ENCODE measurements at places on chromosomes 12 and 14. TPM values are rescaled to one million over a fixed set of nuclear protein-coding genes. Genes with fewer than 3 reads are reported as not detected.

The CACNA2D4 gene
- not detected for polyA plus RNA-seq

The CEP128 gene
- 5.6 TPM for polyA plus RNA-seq

The ACOT6 gene
- polyA plus RNA-seq, result not detected

The SLC10A1 gene
- polyA plus RNA-seq, result not detected

The ADAM21 gene
- polyA plus RNA-seq, result 0.04 TPM

The GABARAPL1 gene
- polyA plus RNA-seq, result 35.9 TPM

The PMCH gene
- not detected for polyA plus RNA-seq

The TOMM20L gene
- not detected for polyA plus RNA-seq

The KRT74 gene
- not detected for polyA plus RNA-seq

The KCNJ8 gene
- 0.79 TPM for polyA plus RNA-seq

The HSPB8 gene
- polyA plus RNA-seq, result 7.9 TPM

The RTL1 gene
- 0.03 TPM for polyA plus RNA-seq

The KRT2 gene
- 0.08 TPM for polyA plus RNA-seq

The BEST3 gene
- polyA plus RNA-seq, result 0.78 TPM

The HHIPL1 gene
- 0.29 TPM for polyA plus RNA-seq

The CARMIL3 gene
- 0.98 TPM for polyA plus RNA-seq

The IL26 gene
- polyA plus RNA-seq, result not detected

DNA sequence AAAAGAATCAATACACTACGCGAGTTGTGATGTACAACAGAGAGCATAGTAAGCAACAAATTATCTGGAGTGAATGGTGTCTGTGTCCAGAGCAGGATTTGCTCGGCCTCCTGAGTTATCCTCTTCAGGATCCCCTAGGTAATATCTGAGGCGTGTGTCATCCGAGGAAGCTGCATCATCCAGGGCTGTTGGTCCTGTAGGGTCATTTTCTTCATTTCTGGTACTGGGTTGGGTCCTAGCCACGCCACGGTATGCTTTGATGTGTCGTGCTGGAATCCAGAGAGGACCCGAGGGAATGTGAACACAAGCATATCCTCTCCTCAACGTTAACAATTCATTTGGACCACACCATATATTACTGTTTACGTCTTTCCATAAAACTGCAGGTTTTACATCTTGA is 19.0 kb upstream of the CLEC4E start:
- DNase-seq, result no peak

DNA sequence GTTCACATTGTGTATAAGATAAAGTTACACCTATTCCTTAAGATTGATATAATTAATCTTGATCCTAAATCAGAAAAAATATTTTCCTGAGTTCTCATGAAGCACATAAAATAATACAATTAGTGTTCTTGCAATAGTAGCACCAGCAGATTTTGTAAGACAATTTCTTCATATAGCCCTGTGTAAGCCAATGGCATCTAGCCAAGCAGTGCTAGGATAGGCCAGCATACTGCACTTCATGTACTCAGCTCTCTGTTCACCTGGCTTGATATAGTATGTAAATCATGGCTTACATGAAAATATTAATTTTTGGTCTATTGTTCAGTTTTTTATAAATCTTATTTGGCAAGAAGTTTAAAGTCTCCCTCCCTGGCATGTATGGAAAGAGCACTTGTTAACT is 1.9 kb downstream of the KLRF2 start:
- DNase-seq, result no peak

GRCh38 chr12:39102474-39103209 is 197.3 kb upstream of the CPNE8 start:
- no peak for DNase-seq

DNA sequence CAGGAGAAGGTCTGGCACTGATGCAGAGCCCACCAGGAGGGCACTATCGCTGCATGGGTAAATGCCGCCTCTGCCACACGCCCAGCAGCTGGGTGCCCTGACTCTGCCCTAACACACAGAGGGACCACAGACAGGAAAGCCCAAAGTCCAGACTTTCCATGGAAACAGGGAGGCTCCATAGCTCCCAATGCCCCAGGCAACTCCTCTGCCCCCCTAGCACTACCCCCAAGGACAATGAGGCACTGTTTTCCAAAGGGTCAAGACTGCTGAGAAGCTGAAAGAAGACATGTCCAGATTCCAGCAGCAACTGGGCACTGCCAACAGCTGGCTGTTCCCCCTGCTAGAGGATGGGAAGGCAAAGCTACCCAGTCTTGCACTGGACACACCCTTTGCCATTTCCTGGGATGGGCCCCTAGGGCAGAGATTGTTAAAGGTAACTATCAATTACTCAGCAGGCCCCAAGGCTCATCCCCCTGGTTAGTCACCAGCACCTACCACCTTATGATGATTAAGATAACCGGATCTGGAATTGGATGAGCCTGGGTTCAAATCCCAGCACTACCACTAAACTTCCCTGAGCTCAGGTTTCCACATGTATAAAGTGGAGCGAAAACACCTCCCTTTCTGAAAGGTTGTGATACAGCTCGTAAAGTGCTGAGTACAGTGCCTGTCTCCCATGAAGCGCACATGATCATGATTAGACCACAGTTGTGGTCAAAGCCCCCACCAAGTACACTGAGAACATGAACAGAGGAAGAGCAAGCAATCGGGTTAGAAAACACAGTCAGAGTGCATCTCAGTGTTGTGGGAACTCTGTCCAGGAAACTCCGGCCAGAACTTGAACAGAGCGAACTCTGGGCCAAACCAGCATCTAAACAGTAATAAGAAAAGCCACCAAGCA is 3.3 kb downstream of the PXN start:
- DNase-seq, result peak; percentile 62

- DNase-seq, result no peak
These were observed 70.0 kb downstream of the SLC38A6 start for GRCh38 chr14:61051051-61051450.

- DNase-seq, result no peak
These were observed 239.3 kb downstream of the ANO2 start for GRCh38 chr12:5705791-5706190.

- DNase-seq, result no peak
These were observed 13.2 kb downstream of the PLD4 start for GRCh38 chr14:104937694-104938365.

- DNase-seq, result no peak
These were observed 43.5 kb downstream of the SYNE2 start for GRCh38 chr14:63896278-63896720.

DNA sequence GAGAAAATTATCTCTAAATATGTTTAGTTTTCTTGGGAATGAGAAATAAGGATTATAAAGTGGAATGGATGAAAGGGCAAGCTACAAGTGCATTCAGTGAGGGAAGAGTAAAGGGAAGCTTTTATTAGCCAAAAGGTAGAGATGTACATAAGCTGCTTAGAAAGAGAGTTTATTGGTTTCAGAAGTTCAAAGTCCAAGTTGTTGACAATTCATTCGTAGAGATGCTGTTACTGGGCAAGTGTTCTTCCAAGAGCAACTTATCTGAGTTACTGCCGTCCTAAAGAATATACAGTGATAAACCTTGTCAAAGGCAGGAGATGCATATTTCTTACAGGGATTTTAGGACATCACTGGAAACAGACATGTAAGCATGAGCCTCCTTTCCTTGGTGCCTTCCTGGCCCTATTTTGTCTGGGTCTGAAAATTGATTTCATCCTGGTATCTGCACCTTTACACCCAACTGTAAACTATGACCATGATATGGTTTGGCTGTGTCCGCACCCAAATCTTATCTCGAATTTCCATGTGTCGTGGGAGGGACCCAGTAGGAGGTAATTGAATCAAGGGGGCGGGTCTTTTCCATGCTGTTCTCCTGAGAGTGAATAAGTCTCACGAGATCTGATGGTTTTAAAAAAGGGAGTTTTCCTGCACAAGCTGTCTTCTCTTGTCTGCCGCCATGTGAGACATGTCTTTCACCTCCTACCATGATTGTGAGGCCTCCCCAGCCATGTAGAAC is 46.8 kb downstream of the TRMT5 start:
- DNase-seq, result no peak

- DNase-seq, result no peak
These were observed 18.9 kb downstream of the VSX2 start for GRCh38 chr14:74257941-74258763.

- DNase-seq, result no peak
These were observed 8.5 kb downstream of the ZFYVE21 start for GRCh38 chr14:103724116-103724515.

DNA sequence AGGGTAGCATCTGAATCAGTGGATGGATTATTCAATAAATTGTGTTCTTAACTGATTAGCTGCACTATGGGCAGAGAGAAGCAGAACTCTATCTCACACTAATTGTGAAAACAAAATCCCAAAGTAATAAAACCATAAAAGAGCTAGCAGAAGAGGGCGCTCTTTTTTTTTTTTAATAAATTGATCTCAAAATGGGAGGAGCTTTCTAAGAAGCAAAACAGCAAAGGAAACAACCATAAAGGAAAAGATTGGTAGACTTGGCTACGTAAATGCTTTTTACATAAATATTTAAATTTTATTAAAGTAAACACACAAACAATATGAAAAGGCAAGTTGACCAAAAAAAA is 1.5 kb upstream of the TM7SF3 start:
- DNase-seq, result peak; percentile 18

DNA sequence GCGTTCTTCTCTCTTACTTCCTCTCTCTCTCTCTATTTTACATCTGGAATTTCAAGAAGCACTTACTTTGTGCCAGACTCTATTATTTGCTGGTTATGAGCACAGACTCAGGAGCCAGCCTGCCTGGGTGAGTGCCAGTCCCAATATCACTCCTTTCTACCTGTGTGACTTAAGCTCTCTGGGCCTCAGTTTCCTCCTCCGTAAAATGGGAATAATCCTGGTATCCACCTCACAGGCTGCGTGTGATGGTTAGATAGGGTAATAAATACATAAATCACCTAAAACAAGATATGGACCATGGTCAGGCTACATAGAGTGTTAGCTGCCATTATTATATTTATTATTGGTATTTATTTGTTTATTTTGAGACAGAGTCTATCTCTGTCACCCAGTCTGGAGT is 24.3 kb downstream of the RASAL1 start:
- no peak for DNase-seq

DNA sequence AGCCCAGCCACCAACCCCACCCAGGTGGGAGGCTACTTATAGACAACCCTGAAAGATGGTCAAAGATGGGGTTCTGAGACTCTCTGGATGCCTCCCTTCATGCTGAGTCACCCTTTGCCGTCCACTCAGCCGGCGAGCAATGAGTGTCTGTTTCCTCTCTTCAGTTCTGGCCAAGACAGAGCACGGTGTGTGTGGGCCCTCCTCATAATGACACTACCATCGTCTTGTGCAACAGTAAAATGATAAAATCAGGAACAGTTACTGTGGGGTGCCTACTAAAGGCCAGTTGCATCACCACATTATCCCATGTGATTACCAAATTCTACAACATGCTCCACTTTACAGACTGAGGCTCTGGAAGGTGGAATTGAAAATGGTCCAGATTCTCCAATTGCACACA is 7.0 kb upstream of the BDKRB1 start:
- no peak for DNase-seq

- DNase-seq, result no peak
These were observed 5.1 kb upstream of the MAGOHB start for GRCh38 chr12:10618338-10618987.

GRCh38 chr12:3447318-3447717 is 43.7 kb upstream of the PRMT8 start:
- DNase-seq, result no peak

DNA sequence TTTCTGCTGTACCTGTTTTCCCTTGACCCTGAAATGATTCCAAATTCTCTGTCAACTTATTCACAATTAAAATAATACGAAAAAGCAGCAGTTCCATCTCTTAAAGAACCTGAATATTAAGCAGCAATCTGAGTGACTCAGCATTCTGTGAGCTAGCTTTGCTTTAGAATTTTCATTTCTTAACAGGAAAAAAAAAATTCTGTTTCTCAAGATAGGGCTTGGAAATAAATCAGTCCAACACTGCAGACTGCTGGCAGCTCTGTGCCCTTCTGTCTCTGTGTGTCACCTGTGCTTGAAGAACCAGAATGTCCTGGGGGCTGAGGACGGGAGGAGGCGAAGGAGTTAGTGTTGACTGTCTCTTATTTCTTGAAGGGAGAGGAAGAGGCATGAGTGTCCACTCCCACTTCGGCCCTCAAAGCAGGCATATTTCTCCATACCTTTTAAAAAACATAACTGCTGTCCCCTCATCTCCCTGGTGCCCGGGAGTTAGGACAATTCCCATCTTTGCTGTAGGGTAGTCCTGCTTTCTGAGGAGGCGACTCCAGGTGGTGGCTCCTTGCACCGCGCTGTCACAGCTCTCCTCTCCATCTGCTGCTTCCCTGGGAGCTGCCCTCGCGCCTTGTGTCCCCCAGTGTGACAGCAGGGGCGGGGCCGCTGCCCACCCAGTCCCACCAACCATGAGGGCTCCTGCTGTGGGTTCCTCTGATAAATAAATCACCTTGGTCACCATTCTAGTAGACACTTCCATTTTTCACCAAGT is 203.1 kb downstream of the CALM1 start:
- DNase-seq, result peak; percentile 35

DNA sequence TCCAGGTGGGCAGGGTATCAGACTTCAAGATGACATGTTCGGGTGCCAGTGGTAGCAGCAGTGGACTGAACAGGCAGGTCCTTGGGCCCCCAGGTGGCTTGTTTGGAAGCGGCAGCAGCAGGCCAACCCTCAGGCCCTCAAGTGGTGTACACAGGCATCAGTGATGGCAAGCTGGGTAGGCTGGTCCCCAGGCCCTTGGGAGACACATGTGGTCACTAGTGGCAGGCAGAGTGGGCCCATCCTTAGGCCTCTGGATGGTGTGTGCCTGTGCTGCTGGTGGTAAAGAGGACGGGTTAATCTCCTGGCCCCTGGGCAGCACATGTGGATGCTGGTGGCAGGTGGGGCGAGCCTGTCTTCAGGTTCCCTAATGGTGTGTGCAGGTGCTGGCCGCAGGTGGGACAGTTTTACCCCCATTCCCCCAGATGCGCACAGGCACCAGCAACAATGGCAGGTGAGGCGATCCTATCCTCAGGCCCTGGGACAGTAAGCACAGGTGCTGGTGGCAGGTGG is 8.0 kb downstream of the OAS2 start:
- DNase-seq, result no peak

DNA sequence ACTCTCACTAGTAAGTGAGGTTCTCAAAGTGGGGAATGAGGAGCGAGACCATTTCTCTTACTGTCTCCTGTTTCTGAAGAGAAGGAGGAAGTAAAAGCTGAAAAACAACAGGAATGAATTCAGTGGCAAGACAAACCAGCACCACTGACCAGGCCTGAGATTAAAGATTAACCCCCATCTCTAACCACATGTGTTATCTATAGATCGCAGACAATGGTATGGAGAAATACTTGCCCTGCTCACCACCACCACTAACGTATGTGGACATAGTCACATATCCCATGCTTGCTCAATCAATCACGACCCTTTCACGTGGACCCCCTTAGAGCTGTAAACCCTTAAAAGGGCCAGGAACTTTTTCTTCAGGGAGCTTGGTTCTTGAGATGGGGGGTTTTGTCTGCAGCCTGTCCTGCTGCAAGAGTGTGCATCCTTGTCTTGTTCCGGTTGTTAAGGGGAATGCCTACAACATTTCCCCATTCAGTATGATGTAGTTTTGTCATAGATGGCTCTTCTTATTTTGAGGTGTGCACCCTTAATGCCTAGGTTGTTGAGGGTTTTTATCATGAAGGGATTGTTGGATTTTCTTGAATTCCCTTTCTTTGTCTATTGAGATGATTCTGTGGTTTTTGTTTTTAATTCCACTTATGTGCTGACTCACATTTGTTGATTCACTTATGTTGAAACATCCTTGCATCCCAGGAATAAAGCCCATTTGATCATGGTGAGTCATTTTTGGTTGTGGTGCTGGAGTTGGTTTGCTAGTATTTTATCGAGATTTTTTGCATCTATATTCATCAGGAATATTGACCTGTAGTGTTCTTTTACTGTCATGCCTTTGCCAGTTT is 698.8 kb upstream of the LMO3 start:
- DNase-seq, result peak; percentile 32

GRCh38 chr14:70558356-70558755 is 23.6 kb upstream of the ADAM20 start:
- DNase-seq, result no peak

GRCh38 chr12:127625176-127625771 is 641.7 kb upstream of the TMEM132C start:
- no peak for DNase-seq
